T-cell (primary cell): ENCODE measurements at places on chromosomes 6 and 20.

- DNase-seq = no peak
Measured at GRCh38 chr20:53071833-53072232, 99.7 kb downstream of the TSHZ2 start.

DNA sequence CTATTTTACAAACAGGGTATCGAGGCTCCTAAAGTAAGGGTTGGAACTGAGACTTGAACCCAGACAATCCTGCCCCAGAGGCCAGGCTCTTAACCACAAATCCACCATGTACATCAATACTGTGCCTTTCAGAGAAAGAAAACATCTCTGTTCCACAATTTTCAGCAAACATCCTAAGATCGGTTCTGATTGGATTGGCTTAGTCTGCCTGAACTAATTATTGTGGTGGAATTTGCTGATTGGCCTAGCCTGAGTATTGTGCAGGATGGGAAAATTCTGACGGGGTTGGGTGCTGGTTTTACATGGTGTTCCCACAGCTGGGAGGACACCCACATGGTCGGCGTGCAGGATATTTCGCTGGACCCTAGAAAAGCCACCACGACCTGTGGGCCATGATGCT lies at the start of gene CLPSL1:
Gene CLPSL1 (plus strand): TSS at position 301 of the 400 bp plus-strand sequence. CDS start 92 bp downstream, at position 393.
- no peak for DNase-seq

- no peak for DNase-seq
Measured at GRCh38 chr6:126033696-126034095, 47.4 kb downstream of the TRMT11 start.

- no peak for DNase-seq
Measured at GRCh38 chr6:7216941-7217621, 95.9 kb downstream of the SSR1 start.

- DNase-seq = no peak
Measured at GRCh38 chr6:142542704-142543233, 241.0 kb downstream of the ADGRG6 start.

DNA sequence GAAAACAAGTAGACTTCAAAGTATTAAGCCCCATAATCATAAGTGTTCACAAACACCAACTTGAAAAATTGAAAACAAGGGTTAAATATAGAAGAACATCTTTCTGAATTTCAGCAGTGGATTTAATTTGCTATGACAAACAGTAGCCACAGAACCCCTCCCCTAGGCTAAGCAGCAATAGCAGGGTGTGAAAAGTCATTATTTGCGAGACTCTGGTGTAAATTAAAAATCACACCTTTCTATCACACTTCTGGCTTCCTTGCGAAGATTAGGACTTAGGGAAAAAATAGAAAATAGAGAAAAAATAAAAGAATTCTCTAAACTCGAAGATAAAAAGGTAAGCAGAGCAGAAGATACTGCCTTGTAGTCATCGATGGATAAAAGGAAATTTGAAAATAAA lies 6.1 kb downstream of the SAMD3 start:
- DNase-seq = no peak

DNA sequence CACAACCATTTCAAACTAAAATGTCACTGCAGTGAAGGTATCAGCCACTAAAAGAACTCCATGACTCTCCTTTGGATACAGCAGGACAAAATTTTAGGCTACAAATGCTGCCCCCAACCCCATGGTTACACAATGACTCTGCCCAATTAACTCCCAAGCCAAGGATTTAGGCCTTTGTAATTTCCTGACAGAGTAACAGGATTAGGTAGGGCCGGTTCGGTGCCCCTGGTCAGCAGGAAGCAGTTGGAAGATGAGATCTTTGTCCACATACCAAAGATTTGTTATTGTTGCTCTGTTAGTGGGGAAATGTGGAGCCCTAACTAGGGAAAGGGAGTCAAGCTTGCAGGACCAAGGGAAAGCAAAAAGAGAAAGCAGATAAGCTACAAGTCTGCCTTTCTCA lies 26.7 kb upstream of the RIPK1 start:
- no peak for DNase-seq

GRCh38 chr6:44169154-44169553 lies 10.5 kb downstream of the CAPN11 start:
- DNase-seq = no peak

GRCh38 chr6:122791310-122791679 lies 2.2 kb downstream of the SMPDL3A start:
- DNase-seq = no peak

DNA sequence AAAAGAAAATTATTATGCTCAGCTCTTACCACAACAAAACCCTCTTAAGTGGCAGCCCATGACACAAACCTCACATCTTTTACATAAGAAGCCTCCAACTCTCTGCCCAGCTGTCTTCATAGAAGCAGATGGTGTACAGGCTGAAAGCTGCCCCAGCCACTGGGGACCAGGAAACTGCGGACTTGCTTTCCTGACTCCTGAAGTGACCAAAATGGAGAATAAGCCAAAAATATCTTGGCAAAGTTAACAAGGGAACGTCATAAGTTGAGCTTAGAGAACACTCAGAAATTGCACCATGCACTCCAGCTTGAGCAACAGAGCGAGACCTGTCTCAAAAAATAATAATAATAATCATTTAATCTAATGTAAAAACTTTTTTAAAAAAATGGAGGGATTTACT lies 160.3 kb upstream of the CDYL start:
- DNase-seq = no peak

DNA sequence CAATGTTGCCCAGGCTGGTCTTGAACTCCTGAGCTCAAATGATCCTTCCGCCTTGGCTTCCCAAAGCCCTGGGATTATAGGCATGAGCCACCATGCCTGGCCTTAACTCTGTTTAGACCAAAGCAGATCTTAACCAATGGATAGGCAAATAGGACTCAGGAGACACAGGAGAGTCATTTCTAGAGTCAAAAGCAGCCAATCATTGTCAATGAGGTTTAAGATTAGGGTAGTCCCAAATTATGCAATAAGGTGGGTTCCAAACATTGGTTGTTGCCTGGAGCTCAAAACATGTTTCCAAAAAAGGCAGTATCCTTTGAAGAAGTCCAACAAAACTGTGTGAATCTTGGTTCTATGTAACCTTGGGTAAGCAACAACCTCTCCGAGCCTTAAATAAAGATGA lies 95.7 kb upstream of the JARID2 start:
- no peak for DNase-seq

DNA sequence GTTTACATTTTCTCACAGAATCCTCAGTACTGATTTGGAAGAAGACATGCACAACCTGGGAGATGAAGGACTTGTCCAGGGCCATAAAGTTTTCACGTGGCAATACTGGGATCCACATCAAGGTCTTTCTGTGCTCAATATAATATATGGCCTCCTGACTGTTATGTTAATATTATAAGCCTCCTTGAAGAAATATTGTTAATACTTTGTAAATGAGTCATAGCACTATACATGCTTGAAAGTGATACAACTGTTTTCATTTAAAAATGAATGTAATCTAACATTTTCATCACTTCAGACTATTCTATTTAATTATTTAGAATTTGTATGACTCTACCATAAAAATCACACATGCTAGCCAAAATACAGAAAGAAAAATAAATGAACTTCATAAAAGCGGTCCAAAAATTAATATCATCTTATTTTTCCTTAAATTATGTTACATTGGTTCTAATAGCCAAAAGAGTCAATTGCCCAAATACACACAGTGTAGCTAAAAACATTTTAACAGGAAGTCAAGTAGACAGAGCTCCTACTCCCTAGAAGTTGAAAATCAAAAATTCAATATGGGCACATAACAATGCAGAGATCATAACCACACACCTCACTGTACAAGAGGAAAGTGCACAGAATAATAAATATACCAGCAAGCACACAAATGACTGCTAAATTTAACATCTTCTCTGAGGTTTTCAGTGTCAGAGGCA lies 188.0 kb upstream of the HDDC2 start:
- no peak for DNase-seq

GRCh38 chr6:47319867-47320266 lies 10.2 kb upstream of the TNFRSF21 start:
- DNase-seq = no peak

GRCh38 chr6:53992522-53992921 lies 118.7 kb upstream of the MLIP start:
- no peak for DNase-seq

DNA sequence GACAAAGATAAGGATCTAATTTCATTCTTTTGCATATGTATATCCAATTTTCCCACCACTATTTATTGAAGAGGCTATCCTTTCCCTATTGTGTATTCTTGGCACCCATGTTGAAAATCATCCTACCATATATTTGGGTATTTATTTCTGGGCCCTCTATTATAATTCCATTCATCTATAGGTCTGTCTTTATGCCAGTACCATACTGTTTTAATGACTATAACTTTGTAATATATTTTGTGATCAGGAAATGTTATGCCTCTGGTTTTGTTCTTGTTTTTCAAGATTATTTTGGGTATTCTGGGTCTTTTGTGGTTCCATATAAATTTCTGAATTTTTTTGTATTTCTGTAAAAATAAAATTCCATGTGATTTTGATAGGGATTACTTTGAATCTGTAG lies 347.6 kb upstream of the SULF2 start:
- DNase-seq = no peak

DNA sequence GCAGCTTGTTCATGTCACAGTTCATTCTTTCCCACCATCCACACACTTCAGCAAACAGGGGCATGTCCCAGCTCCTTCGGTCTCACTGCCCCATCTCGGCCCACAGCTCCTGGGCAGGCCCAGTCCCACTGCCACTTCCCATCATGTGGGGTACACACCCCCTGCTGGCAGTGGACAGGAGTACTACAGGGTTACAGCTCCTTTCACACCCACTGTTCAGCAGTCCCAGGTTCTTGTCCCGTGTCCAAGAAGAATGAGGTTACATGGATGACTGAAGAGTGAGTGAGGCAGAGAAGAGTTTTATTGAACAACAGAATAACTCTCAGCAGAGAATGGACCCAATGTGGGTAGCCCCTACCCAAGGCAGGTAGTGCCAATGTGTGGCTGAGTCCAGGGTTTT lies 77.8 kb upstream of the SMLR1 start:
- DNase-seq = no peak

- DNase-seq = no peak
Measured at GRCh38 chr20:35172434-35172806, 548 bp downstream of the PROCR start.

GRCh38 chr6:13425943-13426931 lies 61.2 kb downstream of the GFOD1 start:
- no peak for DNase-seq

DNA sequence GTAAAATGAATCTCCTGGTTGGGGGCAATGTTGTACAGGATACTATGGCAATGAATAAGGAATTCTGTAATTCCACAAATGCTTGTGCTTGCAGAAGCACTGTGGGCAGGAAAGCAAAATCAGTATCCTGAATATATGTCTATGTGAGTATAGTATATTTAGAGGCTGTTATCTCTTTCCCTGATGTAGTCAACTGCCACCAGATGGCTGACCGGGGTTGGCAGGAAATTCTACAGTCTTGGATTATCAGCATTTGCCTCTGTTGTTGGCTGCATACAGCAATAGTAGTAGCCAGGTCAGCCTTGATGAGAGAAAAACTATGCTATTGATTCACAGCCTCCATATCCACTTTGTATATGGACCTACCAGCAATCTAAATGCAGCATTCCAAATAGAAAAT lies 425.1 kb upstream of the JAG1 start:
- DNase-seq = no peak

DNA sequence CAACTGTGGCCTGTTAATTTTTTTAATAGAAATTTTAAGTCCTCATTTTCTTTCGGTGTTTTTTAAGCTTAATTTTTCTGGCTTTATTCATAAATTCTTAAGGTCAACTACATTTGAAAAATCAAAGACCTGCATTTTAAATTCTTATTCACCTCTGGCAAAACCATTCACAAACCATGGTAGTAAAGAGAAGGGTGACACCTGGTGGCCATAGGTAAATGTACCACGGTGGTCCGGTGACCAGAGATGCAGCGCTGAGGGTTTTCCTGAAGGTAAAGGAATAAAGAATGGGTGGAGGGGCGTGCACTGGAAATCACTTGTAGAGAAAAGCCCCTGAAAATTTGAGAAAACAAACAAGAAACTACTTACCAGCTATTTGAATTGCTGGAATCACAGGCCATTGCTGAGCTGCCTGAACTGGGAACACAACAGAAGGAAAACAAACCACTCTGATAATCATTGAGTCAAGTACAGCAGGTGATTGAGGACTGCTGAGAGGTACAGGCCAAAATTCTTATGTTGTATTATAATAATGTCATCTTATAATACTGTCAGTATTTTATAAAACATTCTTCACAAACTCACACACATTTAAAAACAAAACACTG lies 10.1 kb downstream of the HFE start:
- peak; percentile 50 for DNase-seq
